ENCODE measurements at places on chromosomes 7 and 10.

GRCh38 chr10:71761105-71761511, 12.2 kb downstream of the VSIR start:
- no peak for DNase-seq

- no peak for DNase-seq
Observed at GRCh38 chr7:30396389-30396788, 82.2 kb downstream of the NOD1 start.

- no peak for DNase-seq
Observed at GRCh38 chr10:78361031-78361430, 327.4 kb downstream of the RPS24 start.

DNA sequence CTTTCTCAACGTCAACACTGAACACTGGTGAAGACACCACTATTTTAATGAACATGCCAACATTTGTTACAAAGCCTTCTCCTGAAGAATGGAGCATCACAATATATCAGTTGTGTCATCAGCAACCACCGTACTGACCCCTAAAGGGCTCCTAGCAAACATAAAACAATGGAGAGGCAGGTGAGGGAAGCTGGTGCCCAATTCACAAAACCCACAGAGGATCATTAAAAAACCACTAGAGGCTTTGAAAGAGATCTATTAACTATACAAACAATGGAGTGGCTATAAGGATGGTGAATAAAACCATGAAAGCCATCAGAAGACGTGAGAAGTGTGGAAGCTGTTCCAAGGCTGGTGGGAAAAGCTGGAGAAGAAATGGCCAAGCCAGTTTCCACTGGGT, 150.8 kb downstream of the FAM107B start:
- DNase-seq, result no peak

DNA sequence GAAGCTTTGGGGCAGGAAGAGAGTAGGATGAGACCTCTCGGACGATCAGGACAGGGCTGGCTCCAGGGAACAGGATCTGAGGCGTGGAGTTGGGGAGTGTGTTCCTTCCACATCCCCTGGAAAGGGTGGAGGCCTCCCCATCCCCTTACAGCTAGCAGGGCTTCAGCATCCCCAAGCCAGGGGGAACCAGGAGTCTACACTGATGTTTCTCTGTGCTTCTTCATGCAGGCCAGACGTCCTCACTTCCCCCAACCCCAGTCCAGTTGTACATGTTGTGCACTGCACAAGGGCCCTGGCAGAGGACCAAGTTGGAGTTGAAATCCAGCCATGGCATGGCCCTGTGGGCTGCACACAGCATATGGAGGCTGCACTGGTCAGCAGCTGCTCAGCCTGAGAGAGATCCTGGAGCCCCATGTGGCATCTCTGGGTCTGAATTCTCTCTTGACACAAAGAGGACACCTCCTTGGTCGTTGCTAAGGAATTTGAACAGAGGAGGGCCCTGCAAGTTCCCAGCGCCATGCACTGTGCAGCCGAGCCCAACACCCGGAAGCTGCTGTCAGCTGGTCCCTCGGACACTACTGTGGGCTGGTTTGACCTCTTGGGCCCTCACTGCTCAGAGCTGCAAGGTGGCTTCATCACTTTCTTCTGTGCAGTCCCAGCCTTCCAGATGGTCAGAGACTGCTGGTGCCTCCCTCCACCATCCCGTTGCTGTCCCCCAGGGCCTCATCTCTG, 181.1 kb downstream of the DNAJB6 start:
- no peak for DNase-seq

All from activated CD4-positive, alpha-beta T cell treated with anti-CD3 and anti-CD28 coated beads, Interleukin-2, amount 50 U/mL, for 1 hour (primary cell).